ENCODE measurements at places on chromosomes 7 and 10. TPM values are rescaled to one million over a fixed set of nuclear protein-coding genes. Genes with fewer than 3 reads are reported as not detected.

GRCh38 chr7:66696774-66697191 lies 43.8 kb upstream of the RABGEF1 start:
- no peaks in the 10 kb centered on the region for H3K27me3 ChIP-seq
- H3K4me1 ChIP-seq: peaks cover 9% of the 10 kb centered on the region

DNA sequence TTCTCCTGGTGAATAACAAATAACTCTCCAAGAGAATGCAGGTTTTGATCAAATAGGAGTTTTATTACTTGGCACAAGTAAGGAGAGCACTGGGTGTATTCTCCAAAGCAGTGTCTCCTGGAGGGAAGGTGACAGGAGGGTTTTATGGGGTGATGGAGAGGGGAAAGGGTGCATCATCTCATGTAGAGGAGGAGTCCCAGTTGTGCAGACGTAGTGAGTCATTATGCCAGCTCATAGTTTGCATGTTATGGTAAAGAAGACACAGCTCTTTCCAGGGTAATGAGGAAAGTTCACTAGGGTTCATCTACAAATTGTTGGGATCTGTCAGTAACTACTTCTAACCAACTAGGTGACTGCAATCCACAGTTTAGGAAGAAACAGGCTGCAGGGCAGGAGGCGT lies 347.9 kb upstream of the MEOX2 start:
- no peak overlapping the region for H3K4me3 ChIP-seq
- H3K27me3 ChIP-seq: no peaks in the 10 kb centered on the region

DNA sequence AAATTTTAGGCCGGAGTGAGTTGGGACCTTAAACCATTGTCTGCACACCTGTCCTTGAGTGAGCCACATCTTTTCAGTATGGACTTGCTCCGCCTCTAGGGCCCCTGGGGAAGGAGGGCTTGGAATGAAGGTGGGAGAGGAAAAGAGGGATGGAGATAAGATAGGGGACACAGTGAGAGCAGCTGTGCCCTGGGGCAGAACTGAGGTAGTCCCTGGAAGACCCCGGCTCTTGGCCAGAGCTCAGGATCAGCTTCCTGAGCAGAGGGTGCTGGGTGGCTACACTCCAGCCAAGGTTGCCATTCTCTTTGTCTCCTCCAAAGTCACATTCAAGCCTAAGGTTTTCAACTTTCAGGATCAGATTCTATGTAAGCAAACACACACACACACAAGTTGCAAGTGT lies 82.0 kb downstream of the MKI67 start:
- no peaks in the 10 kb centered on the region for H3K27me3 ChIP-seq
- DNase-seq: no peak
- peaks cover 11% of the 10 kb centered on the region for H3K4me1 ChIP-seq
- no peaks in the 10 kb centered on the region for H3K36me3 ChIP-seq
- H3K27ac ChIP-seq: no peak overlapping the region

DNA sequence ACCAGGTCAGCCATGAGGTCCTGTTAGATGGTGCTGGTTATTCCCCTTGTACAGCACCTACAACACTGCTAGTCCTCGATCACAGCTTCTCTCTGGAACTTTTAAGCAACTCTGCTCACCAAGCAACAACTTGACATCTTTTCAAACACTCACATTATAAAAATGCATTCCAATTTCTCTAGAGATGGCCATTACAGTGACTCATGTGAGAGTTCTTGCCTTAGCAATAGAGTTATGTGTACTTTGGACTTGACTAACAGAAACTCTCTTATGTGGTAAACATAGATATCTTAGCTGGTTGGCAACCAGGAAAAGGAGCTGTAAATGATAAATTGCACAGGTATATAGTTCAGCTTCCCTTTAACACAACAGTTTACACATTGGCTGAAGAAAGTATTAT lies 122.2 kb downstream of the PDE1C start:
- H3K27me3 ChIP-seq: no peaks in the 10 kb centered on the region
- peaks cover 3% of the 10 kb centered on the region for H3K36me3 ChIP-seq
- DNase-seq: peak; percentile 97
- H3K4me3 ChIP-seq: no peak overlapping the region
- H3K4me1 ChIP-seq: peaks cover 26% of the 10 kb centered on the region

Gene SMKR1
- not detected for total RNA-seq

Gene NAPEPLD
- total RNA-seq: 8.7 TPM

Gene POU6F2
- total RNA-seq: 0.45 TPM

- peaks cover 62% of the 10 kb centered on the region for H3K27me3 ChIP-seq
- DNase-seq: no peak
- no peak overlapping the region for H3K4me3 ChIP-seq
Observed at GRCh38 chr10:124453960-124454610, 4.2 kb upstream of the NKX1-2 start.

GRCh38 chr7:79359827-79360226 lies 93.6 kb downstream of the MAGI2 start:
- H3K4me1 ChIP-seq: no peaks in the 10 kb centered on the region
- H3K27me3 ChIP-seq: no peaks in the 10 kb centered on the region
- DNase-seq: no peak
- H3K27ac ChIP-seq: no peak overlapping the region
- no peak overlapping the region for H3K4me3 ChIP-seq

Gene PAX2
- 0.23 TPM for total RNA-seq

DNA sequence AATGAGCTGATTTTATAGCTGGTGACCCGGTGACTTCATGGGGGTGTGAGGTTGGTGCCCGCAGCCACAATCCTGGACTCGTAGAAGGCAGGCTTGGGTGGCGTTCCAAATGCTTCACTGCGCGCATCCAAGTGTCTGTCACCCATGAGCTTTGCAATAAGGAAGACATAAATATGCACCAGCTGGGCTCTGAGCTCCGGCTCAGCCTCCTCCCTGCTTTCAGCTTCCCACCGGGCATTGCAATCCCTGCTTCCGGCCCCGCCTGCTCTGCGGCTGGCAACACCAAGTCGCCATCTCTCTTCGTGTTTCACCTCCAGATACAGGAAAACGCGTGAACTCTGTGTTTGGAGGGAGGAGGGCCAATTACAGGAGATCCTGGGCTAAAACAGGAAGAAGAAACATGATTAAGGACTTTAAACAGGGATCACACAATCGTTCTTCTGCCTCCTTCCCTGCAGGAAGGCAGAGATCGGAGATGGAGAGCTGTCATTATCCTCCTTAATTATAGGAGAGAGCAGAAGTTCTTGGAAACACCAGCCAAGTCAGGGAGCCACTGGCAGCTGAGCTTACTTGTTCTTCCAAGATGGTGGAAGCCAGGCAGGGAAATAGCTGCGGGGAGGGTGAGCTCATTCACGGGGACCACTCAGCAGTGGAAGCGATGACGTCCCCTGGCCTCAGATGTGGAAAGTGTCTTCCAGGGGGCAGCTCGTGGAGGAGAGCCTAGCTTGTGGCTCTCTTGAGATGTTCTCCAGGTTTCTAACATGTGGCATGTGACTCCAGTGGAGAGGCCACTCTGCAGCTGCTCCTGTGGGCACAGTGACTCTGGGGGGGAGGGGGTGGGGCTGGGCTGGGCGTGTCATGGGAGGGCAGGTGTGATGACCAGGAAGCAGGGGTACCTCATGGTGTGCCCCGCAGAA lies 134.9 kb downstream of the CAMK1D start:
- no peak overlapping the region for H3K27ac ChIP-seq
- no peaks in the 10 kb centered on the region for H3K36me3 ChIP-seq
- H3K4me1 ChIP-seq: no peaks in the 10 kb centered on the region
- H3K4me3 ChIP-seq: no peak overlapping the region

DNA sequence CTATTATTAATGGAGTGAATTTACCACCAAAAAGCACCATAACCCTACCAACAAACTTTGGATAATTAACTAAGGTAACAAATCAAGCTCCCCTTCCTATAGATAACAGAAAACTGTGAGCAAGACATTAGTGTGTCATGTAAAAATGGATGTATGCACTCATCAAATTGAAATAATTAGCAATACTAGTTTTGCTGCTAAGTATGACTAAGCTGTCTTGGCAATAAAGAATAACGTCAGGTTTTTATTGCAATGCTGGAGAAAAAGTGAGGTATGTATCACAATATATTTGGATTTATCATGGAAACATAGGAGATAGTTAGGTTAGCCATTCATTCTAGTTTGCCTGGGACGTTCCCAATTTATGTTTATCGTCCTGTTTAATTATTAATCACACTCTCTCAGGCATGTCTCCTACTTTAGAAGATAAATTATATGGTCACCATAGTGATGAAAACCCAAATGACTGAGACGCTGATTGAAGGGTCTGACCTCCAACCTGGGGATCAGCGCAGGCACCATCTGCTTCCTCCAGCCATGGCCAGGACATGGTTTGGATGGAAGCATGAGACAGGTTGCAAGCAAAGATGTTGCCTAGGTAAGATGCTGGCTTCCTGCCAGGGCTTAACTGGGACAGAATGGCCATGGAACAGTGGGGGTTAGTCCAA lies 125.6 kb downstream of the FANK1 start:
- no peak overlapping the region for H3K4me3 ChIP-seq
- peaks cover 5% of the 10 kb centered on the region for H3K4me1 ChIP-seq
- no peaks in the 10 kb centered on the region for H3K27me3 ChIP-seq
- no peak overlapping the region for H3K27ac ChIP-seq
- no peak for DNase-seq

DNA sequence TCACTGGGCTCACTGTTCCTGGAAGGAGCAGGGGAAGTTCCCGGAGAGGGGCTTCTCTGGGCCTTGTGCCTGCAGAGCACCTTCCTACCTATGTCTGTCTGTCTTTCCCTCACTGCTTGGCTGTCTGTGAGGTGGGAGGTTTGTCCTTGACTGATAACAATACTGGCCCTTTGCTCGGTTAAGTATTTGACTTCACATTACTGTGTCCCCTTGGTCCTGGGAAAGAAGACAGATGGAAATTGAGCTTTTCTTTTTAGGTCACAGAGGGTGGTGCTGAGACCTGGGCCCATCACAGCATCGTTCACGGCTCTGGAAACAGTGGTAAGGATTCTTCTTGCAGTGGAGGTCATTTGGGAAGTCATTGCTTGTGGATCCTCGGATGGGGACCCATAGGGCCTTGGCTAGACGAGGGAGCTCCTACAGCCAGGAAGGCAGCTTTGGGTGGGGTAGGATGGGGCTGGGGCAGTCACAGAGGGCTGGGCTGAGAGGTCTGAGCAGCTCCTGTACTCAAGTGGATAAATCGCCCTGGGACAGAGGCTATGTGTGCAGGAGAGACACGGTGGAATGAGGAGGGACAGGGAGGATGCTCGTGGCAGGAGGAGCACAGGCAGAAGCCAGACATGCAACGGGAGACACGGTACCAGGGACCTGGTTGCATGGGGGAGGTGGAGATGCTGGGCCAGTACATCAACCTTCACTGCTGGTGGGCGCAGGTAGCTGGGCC lies 450.2 kb downstream of the PLXNA4 start:
- peaks cover 2% of the 10 kb centered on the region for H3K27me3 ChIP-seq
- no peak overlapping the region for H3K4me3 ChIP-seq

DNA sequence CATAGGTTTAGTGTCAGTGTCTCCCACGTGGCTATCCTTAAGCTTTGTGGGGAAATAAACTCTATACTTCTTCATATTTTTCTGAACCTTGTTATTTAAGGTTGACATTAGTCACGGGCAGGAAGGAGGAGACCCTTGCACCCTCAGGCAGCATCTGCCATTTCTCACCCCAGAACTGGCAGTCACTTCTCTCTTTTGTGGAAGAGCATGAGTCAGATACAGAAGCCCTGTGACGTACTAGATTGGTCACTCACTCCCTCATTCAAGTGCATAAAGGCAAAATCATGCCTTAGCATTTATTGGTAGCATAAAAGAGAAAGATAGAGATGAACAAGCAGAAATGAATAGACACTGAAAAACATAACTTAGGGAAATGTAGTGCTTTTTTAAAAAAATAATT lies 206.0 kb upstream of the MDFIC start:
- H3K4me3 ChIP-seq: no peak overlapping the region
- no peaks in the 10 kb centered on the region for H3K4me1 ChIP-seq
- no peaks in the 10 kb centered on the region for H3K27me3 ChIP-seq
- peak; percentile 45 for DNase-seq
- no peak overlapping the region for H3K27ac ChIP-seq
- H3K36me3 ChIP-seq: no peaks in the 10 kb centered on the region

GRCh38 chr7:131533151-131533559 lies 23.3 kb downstream of the PODXL start:
- DNase-seq: no peak
- no peak overlapping the region for H3K4me3 ChIP-seq
- peaks cover 6% of the 10 kb centered on the region for H3K4me1 ChIP-seq
- no peaks in the 10 kb centered on the region for H3K36me3 ChIP-seq

- no peaks in the 10 kb centered on the region for H3K36me3 ChIP-seq
- no peak for DNase-seq
- no peaks in the 10 kb centered on the region for H3K27me3 ChIP-seq
Observed at GRCh38 chr7:148304083-148304335, 286.6 kb upstream of the C7orf33 start.

GRCh38 chr7:40151504-40151903 lies 16.7 kb downstream of the SUGCT start:
- no peaks in the 10 kb centered on the region for H3K4me1 ChIP-seq
- no peak overlapping the region for H3K4me3 ChIP-seq
- no peak for DNase-seq
- H3K36me3 ChIP-seq: no peaks in the 10 kb centered on the region
